ENCODE measurements at places on chromosomes 4 and X. TPM values are rescaled to one million over a fixed set of nuclear protein-coding genes. Genes with fewer than 3 reads are reported as not detected.

GRCh38 chr4:128483816-128484215 lies 196.2 kb upstream of the PGRMC2 start:
- no peak for DNase-seq

DNA sequence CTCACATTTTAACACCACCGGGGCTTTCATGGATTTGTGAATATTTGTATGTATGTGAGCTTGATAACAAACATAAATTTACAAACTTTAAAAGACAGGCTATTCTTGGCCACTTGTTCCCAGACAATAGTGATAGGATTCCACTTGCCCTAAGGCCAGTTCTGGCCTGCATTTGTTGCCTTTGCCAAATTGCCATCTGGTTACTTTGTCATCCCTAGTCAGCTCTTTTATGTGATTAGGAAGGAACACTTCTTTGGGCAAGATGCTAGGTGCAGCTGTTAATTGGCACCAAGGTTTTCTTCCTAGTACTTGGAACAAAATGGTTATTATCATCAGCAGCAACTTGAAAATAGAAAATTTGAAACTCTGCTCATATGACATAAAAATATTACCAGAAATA lies 63.3 kb downstream of the CCSER1 start:
- DNase-seq = no peak

- no peak for DNase-seq
Observed at GRCh38 chrX:125131164-125131563, 188.5 kb upstream of the TEX13C start.

GRCh38 chr4:8016527-8016926 lies 76.9 kb upstream of the AFAP1 start:
- no peak for DNase-seq

GRCh38 chr4:8939840-8940742 lies 68.5 kb upstream of the HMX1 start:
- DNase-seq = no peak

DNA sequence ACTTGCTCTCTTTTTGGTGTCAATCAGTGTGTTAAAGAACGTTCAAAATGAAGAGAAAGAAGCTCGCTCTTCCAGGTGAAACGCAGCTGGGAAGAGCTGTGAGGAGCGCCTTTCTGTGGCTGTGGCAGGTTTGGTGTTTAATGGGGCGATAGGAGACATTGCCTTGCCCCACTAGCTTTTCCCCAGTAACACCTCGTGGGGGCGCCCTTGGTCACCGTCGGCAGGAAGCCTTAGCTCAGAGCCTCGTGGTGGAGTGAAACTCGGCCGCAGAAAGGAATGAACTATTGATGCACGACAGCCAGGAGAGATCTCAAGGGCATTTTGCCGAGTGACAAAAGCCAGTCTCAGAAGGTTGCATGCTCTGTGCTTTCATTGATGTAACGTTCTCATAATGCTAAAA lies 65.1 kb downstream of the GPR143 start:
- no peak for DNase-seq

- DNase-seq = no peak
Observed at GRCh38 chr4:107804956-107805355, 19.8 kb upstream of the SGMS2 start.

- DNase-seq = peak; percentile 44
Observed at GRCh38 chr4:152936446-152937335, 568 bp downstream of the FHDC1 start.

DNA sequence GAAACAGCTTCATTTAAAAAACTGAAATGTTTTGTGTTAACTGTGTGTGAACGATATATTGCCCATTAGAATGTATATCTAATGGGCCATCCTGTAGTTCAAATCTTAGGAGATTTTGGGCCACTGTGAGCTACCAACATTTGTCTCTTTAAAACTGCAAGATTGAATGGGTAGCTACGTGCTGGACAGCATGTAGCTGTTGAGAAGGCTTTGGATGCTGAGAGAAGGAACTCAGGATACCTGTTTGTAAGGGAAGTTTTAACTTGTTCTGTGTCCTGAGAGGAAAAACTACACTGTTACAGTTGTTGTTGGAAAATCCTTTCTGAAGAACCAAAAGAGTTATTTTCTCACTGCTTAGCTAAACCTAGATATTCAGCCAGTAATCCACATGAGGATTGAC lies 45.9 kb downstream of the PDLIM5 start:
- DNase-seq = no peak

- DNase-seq = no peak
Observed at GRCh38 chr4:105527081-105527480, 25.3 kb upstream of the ARHGEF38 start.

GRCh38 chr4:43234626-43235415 lies 342.3 kb downstream of the GRXCR1 start:
- no peak for DNase-seq

- DNase-seq = no peak
Observed at GRCh38 chr4:164997324-164997723, 19.9 kb upstream of the TRIM61 start.

DNA sequence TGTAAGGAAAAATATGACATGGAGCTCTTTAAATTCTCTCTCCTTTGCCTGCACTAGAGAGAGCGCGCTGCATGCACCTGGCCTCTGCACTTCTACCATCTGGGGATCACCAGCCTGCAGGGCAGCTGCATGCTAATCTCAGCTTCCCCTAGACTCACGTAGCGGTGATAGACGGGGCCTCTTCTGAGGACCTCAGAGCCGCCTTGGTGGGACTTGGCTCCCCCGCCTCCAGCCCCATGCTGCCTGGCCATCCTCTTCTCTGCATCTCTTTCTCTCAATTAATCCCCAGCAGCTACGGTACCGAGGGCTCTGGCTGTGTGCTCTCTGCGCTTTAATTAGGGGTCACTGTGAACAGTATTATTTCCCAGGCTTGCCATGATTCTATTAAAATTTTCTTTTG lies 52.8 kb upstream of the PSAPL1 start:
- no peak for DNase-seq

MAGEC2 gene
- not detected for total RNA-seq

TXK gene
- 2.5 TPM for total RNA-seq

SLITRK4 gene
- total RNA-seq = 0.12 TPM

ZNF711 gene
- total RNA-seq = 0.04 TPM

HTATSF1 gene
- 10.8 TPM for total RNA-seq

ABCG2 gene
- 11.4 TPM for total RNA-seq
